ENCODE measurements at places on chromosomes 2 and 18.
A peak's percentile ranks its signal among the peaks of the same experiment; 100 is the strongest.

- no peak for DNase-seq
Observed at GRCh38 chr2:205684871-205685313, 2.6 kb downstream of the NRP2 start.

- DNase-seq = no peak
Observed at GRCh38 chr2:27925766-27926472, 35.4 kb downstream of the BABAM2 start.

DNA sequence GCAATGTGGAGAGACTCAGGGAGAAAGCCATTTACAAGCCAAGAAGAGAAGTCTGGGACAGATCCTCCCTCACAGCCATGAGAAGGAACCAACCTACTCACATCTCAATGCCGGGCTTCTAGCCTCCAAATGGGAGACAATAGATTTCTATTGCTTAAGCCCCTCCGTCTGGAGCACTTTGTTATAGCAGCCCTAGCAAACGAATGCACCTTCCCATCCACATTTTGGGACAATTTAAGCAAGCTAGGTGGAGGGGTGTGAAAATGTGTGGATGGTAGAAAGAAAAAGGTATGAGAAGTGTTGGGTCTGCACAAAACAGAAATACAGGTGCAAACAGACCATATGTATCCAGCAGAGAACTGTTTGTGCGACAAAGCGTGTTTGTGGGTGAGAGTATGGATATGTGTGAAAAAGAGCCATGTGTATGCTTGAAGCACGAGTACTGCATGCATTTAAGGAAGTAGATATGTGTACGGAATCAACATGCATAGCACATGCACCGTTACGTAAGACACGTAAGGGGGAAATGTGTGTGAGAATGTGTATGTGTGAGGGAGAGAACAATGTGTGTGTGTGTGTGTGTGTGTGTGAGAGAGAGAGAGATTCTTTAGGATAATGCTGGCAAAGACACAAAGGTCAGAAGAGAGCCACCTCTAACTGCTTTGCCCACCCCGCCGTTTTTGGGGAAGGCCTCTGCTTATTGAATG is 13.1 kb upstream of the E2F6 start:
- DNase-seq = no peak

GRCh38 chr2:60707750-60708371 is 48.2 kb upstream of the PAPOLG start:
- no peak for DNase-seq

DNA sequence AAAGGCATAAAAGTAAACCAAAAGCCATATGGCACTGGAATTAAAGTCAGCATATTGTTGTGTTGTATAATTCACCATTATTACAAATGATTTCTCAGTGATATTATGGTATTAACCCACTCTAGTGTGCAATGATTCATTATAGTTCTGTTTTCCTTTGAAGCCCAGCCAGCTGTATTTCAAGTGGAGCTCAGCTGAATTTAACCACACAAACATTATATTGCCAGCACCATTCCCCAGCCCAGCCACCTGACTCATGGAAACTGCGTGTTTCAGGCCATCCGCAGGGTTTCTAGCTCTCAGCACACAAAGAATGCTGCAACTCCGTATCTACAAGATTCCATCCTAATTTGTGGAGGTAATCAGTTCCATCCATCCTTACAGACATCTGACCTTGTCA is 166.8 kb upstream of the CHAC2 start:
- no peak for DNase-seq

- no peak for DNase-seq
Observed at GRCh38 chr2:69017080-69017479, 4.1 kb downstream of the ANTXR1 start.

DNA sequence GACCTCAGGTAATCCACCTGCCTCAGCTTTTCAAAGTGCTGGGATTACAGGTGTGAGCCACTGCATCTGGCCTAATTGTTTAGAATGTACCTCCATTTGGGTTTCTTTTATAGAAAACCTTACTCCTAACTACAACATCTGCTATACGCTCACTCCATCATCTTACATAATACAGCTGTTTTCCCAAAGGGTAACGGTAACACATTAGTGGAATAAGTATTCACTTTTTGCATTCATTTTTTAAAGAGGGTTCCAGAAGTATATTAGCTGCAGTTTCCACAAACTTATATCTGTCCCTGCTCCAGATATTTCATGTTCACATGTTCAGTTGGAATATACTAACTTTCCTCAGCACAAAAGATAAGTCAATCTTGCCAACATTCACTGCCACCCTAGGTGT is 640.1 kb upstream of the FSHR start:
- DNase-seq = no peak

DNA sequence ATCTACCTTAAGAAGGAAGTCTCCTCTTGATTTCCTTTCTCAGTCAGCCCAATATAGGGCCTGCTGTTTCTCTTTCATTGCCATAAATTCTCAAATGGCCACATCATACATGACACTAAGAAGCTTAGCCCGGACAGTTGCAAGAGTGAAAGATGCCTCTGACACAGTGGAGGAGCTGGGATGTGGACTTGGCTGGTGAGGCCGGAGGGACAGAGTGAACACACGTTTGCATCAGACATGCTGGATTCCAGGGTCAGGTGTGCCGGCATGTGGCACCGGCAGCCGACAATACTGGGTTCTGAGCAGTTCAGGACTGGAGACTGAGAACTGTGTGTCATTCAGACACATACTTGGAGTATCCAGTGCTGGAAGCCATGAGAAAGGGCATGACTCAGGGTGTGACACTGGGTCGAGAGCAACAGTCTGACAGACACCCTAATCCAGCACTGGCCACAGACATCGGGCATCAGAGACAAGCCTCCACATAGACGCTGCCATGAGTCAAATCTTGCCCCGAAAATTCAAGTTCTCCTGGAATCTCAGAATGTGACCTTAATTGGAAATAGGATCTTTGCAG is 31.4 kb downstream of the TIMM21 start:
- DNase-seq = no peak

- peak; percentile 57 for DNase-seq
Observed at GRCh38 chr2:30711646-30712085, 95.6 kb downstream of the CAPN13 start.

GRCh38 chr2:54574860-54575247 is 118.7 kb downstream of the SPTBN1 start:
- DNase-seq = no peak

DNA sequence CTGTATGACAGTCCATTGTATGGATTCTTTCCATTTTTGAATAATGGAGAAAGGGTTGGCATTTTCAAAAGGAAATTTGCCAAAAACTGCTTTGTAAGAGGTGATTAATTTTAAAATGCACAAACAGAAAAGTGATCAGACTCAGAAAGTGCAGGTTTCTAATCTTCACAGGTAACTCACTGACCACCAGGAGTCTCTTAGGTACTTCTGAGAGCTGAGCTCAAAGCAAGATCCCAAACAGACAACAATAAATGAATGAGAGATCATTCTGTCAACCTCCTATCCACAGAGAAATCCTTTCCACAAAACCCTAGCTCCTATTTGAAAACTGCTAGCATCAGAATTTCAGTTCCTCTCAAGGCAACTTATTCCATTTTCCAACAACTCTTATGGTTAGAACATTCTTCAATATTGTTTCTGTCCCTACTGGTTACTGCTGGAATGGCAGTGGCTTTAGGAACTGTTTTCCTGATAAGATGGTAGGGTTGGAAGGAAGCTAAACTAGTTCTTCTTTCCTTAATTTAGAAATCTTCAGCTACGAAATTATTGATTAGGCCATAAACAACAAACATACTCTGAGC is 20.6 kb upstream of the HAAO start:
- DNase-seq = no peak

- DNase-seq = no peak
Observed at GRCh38 chr2:108082978-108083377, 96.7 kb downstream of the SLC5A7 start.

GRCh38 chr2:163800951-163801381 is 65.2 kb upstream of the FIGN start:
- DNase-seq = no peak

DNA sequence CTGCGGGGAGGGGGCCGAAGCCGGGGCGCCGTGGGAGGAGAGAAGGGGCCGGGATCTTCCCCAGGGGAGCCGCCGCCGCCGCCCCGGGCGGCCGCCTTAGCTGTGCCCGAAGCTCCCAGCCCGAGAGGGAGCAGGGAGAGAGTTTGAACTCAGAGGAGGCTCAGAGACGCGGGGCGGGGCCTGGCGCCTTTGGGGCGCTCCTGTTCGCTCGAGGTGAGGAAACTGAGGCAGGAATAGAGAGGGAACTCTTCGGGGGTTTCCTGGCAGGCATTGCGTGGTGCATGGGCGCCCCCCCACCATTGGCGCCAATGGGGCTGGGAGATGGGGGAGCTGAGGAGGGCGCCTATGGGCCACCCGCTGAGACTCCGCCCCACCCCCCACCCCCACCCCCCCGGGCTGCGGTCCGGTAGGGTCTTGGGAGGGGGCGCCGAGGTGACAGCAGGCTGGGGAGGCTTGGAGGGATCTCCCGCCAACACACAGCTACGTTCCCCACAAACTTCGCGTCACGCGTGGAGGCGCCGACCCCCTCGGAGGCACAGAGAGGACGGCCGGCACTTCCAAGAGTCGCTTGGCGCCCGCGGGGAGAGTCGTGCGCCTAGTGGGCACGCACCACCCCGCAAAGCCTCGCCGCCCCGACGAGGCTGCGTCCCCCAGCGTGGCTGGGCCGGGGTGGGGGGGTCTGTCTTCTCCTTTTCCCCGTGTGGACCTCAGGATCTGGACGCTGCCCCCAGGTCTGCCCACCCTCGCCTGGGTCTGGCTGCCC is 680 bp downstream of the CTDSP1 start:
- no peak for DNase-seq

- DNase-seq = no peak
Observed at GRCh38 chr2:101776172-101777043, 78.9 kb downstream of the MAP4K4 start.

GRCh38 chr2:69789772-69790600 is 39.5 kb upstream of the GMCL1 start:
- no peak for DNase-seq

DNA sequence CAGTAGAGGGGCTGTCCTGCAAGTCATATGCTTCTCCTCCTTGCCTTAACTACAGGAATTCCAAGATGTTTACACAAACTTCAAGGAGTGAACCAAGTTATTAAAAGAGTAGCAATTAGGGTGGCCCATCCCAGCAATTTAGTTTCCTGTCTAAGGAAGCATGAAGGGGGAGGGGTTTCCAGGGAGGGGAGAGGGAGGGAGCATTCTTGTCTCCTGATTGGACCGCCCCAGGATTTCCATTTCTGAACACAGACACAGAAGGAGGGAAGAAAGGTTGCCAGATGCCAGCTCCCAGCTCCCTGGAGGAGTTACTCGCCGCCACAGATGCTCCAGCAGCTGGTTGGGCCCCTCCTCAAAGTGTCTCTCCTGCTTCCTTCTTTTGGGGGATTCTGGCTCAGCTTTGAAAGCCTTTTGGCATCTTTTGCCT is 107.6 kb downstream of the TRIB2 start:
- DNase-seq = no peak

GRCh38 chr2:122545821-122546220 is 790.4 kb downstream of the TSN start:
- no peak for DNase-seq

GRCh38 chr2:126908721-126909177 is 10.1 kb downstream of the TEX51 start:
- DNase-seq = no peak

DNA sequence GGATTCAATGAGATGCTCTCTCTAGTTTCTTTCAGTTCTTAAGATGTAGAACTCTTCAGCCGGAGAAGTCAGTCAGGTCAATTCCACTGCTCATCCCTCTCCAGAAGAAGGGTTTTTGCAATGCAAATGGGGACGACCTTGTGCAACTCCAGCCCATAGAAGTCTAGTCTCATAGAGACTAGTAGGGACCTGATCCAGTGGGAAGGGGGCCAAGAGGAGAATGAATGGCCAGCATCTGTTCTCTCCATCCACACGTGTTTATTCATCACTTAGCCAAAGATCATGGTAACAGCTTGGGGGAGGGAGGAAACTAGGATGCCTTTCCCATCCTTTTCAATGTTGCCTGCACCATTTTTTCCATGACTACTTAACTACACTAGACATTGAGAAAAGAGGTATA is 120.2 kb downstream of the LAMA3 start:
- DNase-seq = no peak

- DNase-seq = no peak
Observed at GRCh38 chr2:169366066-169366465, 3.7 kb upstream of the LRP2 start.

DNA sequence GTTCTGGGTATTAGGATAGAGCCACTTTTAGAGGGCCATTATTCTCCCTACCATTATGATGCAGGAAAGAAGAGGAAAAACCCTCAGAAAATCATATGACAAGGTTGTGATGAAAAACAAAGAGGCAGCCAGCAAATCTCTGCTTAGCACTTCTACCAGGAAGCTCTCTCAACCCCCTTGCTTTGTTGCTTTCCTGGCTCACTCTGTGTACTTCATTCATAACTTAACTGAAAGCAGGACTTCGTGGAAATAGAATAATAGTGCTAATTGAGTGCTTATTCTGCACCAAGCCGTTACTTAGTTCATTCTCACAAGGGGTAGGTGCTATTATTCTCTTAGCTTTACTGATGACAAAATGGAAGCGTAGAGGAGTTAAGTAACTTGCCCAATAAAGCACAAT is 354.1 kb downstream of the HRH4 start:
- DNase-seq = no peak

DNA sequence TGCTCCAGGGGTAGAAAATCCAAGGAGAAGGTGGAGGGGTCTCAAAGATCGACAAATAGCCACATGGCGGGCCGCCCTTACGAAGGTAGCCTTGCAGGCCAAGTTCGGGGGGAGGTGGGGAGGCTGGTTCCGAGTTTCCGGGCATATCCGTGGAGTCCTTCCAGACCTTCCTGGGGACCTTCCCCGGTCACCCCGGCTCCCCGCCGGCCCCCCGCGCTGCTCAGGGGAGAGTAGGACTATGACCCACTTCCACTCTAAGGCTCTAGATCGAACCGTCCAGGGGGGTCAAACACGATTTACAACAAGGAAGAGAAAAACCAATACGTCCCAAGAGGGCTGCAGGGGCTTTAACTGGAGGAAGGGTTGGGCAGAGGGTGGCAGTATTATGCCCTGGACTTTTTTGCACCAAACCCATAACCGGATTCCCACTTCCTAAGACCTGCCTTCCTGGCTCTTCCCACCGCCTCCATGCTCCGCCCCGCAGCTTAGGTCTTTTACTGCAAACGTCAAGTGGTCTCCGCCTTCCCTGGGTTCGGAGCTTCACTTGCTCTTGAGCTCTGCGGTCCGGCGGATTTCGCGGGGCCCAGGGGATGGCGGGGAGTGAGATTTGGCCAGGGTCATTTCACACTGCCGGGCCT is 779 bp upstream of the LYPD6 start:
- no peak for DNase-seq
